CD4-positive, alpha-beta T cell (primary cell): ENCODE measurements at places on chromosomes 2 and 18. TPM values are rescaled to one million over a fixed set of nuclear protein-coding genes. Genes with fewer than 3 reads are reported as not detected.
A peak's percentile ranks its signal among the peaks of the same experiment; 100 is the strongest.

DNA sequence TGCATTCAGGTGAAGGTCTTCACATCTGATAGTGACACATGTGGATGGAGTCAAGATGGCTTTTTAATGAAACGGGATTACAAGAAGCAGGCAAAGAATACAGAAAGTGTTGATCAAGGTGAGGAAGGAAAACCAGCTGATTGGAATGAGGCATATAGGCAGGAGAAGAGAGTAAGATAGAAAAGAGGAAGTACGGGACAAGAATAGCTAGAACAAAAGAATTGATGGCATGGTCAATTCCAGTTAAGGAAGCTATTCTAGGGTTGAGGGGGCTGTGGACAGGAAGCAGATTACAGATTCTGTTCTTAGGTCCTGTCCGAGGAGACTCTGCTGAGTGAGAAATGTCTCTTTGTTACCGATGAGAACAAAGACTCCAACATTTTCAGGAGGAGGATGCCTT is 13.2 kb upstream of the NCK2 start:
- DNase-seq, result no peak
- no peak overlapping the region for H3K27ac ChIP-seq
- H3K4me3 ChIP-seq, result no peak overlapping the region
- no peaks in the 10 kb centered on the region for H3K36me3 ChIP-seq

DNA sequence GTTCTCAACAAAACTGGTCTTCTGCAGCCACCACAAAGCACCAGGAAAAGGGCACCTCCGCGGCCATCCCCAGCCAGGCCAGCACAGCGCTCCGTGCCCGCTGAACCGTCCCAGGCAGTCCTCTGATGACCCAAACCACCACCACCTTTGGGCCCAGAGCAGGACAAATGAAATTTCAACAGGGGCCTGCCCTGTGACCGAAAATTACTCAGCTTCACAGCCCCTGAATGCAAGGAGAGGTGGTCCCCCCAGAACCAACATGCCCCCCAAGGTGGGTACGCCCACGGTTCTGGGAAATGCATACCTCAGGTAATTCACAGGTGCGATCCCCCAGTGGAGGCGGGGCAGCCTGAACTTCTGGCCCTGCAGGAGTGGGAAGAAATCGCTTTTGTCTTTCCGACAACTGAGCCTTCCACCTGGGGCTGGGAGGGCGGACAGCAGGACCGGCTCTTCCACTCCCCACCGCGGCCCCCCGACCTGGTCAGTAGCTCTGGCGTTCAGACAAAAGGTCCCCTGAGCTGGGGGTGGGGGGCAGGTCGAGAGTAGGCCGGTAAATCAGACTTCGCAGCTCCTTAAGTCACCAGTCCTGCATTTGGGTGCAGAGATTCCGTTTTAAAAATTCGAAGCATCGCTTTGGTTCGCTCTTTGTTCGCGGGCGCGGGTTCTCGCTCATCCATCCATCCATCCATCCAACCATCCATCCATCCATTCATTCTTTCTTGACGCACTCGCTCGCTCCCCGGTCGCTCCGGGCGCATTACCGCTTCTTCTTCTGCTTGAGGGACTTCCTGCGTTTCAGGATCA is 1.4 kb downstream of the ARL4C start:
- peaks cover 17% of the 10 kb centered on the region for H3K36me3 ChIP-seq
- DNase-seq, result no peak
- H3K27me3 ChIP-seq, result no peaks in the 10 kb centered on the region
- peaks cover 38% of the 10 kb centered on the region for H3K4me1 ChIP-seq

- no peaks in the 10 kb centered on the region for H3K27me3 ChIP-seq
- DNase-seq, result no peak
- no peak overlapping the region for H3K27ac ChIP-seq
- no peaks in the 10 kb centered on the region for H3K36me3 ChIP-seq
- no peaks in the 10 kb centered on the region for H3K4me1 ChIP-seq
- H3K4me3 ChIP-seq, result no peak overlapping the region
Measured at GRCh38 chr18:7158216-7158615, 40.6 kb upstream of the LAMA1 start.

DNA sequence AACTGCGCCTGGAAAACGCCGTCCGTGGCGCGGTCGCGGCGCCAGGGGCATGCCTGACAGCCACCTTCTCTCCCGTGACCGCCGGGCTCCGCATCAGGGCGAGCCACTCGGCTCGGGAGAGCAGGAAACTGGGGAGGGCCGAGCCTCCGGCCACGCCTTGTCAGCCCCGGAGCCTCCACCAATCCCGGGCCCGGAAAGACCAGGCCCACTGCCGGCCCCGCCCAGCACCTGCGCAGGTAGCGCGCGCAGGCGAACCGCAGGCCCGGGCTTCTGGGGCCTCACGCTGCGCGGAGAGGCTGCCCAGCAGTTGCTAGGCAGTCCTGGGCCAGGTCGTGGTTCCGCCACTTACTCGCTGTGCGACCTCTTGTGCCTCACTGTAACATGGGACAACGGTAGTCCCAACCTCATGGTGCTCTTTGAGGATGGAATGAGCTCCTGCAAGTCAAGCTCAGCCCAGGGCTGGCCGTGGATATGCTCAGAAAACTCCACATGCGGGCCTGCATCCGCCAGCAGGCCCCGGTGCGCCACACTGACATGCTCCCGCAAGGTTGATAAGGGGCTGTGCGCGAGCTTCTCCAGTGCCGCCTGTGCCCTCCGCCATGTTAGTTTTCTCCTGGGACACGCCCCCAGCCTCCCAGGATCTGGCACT is 97.1 kb downstream of the INHBB start:
- H3K36me3 ChIP-seq, result no peaks in the 10 kb centered on the region
- H3K27me3 ChIP-seq, result peaks cover 47% of the 10 kb centered on the region
- peaks cover 11% of the 10 kb centered on the region for H3K4me1 ChIP-seq
- DNase-seq, result no peak
- H3K4me3 ChIP-seq, result peak overlapping the region; percentile 29

ARL4C gene
- 471 TPM for total RNA-seq

ZNF396 gene
- 0.25 TPM for total RNA-seq

GRCh38 chr18:59851784-59852399 is 47.9 kb upstream of the PMAIP1 start:
- DNase-seq, result no peak
- H3K4me3 ChIP-seq, result no peak overlapping the region
- H3K27me3 ChIP-seq, result no peaks in the 10 kb centered on the region
- H3K4me1 ChIP-seq, result peaks cover 5% of the 10 kb centered on the region

SH3RF3 gene
- 5.9 TPM for total RNA-seq

DNA sequence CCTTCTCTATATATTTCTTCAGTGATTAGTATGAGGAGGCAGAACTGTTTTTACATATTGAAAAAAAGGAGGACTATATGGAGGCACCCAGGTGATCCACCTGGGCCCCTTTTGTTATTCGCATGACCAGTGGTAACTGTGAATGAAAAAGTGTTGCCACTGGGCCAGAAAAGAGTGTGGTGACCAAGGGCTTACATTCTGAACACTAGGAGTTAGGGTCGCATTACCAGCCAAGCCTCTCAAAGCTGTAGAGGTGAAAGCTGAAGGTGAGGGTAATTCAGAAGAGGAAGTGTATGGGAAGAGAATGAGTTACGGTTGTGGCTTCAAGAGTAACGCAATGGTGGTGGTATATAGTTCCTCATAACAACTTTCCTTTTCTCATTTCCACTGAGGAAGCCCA is 487.6 kb downstream of the TMEM182 start:
- no peaks in the 10 kb centered on the region for H3K4me1 ChIP-seq
- H3K27me3 ChIP-seq, result no peaks in the 10 kb centered on the region
- no peak for DNase-seq
- no peak overlapping the region for H3K4me3 ChIP-seq

GRCh38 chr2:152657043-152657442 is 60.2 kb downstream of the PRPF40A start:
- H3K36me3 ChIP-seq, result peaks cover 84% of the 10 kb centered on the region
- no peak overlapping the region for H3K27ac ChIP-seq
- H3K4me3 ChIP-seq, result no peak overlapping the region
- no peaks in the 10 kb centered on the region for H3K27me3 ChIP-seq

SIX3 gene
- total RNA-seq, result not detected

GRCh38 chr2:501667-502066 is 175.5 kb downstream of the TMEM18 start:
- no peak overlapping the region for H3K4me3 ChIP-seq
- no peaks in the 10 kb centered on the region for H3K4me1 ChIP-seq
- no peaks in the 10 kb centered on the region for H3K36me3 ChIP-seq
- no peak overlapping the region for H3K27ac ChIP-seq

- H3K4me3 ChIP-seq, result no peak overlapping the region
- H3K36me3 ChIP-seq, result no peaks in the 10 kb centered on the region
- H3K4me1 ChIP-seq, result no peaks in the 10 kb centered on the region
- H3K27ac ChIP-seq, result no peak overlapping the region
Measured at GRCh38 chr2:226970362-226970761, 134.5 kb downstream of the RHBDD1 start.

GRCh38 chr18:33375829-33376228 is 64.7 kb downstream of the CCDC178 start:
- no peaks in the 10 kb centered on the region for H3K4me1 ChIP-seq
- no peak overlapping the region for H3K27ac ChIP-seq
- no peaks in the 10 kb centered on the region for H3K27me3 ChIP-seq
- no peak overlapping the region for H3K4me3 ChIP-seq

- DNase-seq, result no peak
- no peak overlapping the region for H3K27ac ChIP-seq
- no peaks in the 10 kb centered on the region for H3K27me3 ChIP-seq
- H3K36me3 ChIP-seq, result no peaks in the 10 kb centered on the region
Measured at GRCh38 chr2:226979004-226979403, 143.2 kb downstream of the RHBDD1 start.

DNA sequence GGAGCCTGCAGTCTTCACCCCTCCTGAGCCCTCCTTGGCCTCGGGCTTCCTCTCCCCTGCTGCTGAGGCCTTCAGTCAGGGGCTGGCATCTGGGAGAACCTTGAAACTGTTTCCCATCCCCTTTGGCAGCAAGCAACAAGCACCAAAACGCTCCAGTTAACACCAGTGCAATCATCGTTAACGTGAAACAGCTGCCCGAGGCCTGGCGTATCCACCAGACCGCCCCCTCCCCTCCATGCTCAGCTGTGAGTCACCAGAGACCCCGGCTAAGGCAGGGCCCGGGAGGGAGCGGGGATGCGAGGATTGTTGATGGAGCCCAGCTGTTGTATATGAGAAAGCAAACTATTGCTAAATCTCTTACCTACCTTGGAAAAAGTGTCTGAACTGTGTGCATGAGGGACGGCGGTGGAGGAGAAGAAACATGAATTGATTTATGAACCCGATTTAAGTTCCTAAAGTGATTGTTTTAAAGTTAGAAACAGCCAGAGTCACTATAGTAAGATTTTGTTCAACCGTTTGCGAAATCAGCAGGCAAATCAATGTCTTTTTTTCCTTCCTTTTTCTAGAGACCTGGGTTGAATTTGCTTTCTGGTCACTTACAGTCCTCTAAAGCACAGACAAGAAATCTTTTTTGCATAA is 5.2 kb downstream of the ZFP36L2 start:
- peaks cover 48% of the 10 kb centered on the region for H3K36me3 ChIP-seq
- H3K4me3 ChIP-seq, result peak overlapping the region; percentile 97
- H3K4me1 ChIP-seq, result peaks cover 54% of the 10 kb centered on the region
- peak overlapping the region; percentile 62 for H3K27ac ChIP-seq
- no peaks in the 10 kb centered on the region for H3K27me3 ChIP-seq

HOXD3 gene
- total RNA-seq, result not detected

DNA sequence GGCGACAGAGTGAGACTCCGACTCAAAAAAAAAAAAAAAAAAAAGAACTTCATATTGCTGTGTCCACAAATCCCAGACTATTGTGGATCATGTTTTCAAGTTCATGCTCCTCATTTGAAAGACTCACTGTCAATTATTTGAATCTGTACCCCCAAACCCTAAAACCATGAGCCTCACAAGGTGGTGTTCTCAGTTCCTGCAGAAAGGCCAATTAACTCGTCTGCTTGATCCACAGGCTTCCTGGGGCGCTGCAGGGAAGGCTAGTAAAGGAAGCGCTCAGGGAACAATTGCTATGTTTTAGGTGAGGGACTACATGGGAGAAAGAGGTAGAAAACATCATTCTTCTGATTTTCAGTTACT is 396.8 kb upstream of the NETO1 start:
- no peak for DNase-seq
- no peak overlapping the region for H3K4me3 ChIP-seq
- H3K27ac ChIP-seq, result no peak overlapping the region
- no peaks in the 10 kb centered on the region for H3K4me1 ChIP-seq

DNA sequence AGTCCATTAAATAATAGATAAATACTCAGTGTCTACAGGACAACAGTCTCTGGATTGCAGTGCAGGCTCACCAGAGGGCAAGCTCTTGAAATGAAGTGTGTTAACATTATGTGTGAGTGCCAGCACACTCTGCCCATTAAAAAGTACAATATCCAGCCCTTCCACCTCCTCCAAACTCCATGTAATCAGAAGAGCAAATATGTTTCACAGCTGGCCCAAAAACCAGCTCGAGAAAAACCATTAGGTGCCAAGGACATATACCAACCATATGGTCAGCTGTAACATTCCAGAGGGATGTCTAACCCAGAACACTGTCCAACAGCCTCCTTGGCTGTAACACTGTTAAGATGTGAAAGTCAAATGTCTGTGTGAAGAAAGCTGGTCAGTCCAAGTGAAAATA is 112.2 kb downstream of the ZNF385B start:
- H3K27ac ChIP-seq, result no peak overlapping the region
- H3K4me3 ChIP-seq, result no peak overlapping the region
- no peaks in the 10 kb centered on the region for H3K36me3 ChIP-seq
- no peaks in the 10 kb centered on the region for H3K4me1 ChIP-seq

- DNase-seq, result no peak
- no peak overlapping the region for H3K4me3 ChIP-seq
- H3K27ac ChIP-seq, result no peak overlapping the region
- H3K4me1 ChIP-seq, result no peaks in the 10 kb centered on the region
Measured at GRCh38 chr18:42067518-42067917, 112.5 kb downstream of the PIK3C3 start.

GRCh38 chr2:181660181-181660580 is 3.3 kb upstream of the CERKL start:
- no peaks in the 10 kb centered on the region for H3K36me3 ChIP-seq
- H3K4me1 ChIP-seq, result peaks cover 12% of the 10 kb centered on the region
- no peak for DNase-seq
- H3K4me3 ChIP-seq, result no peak overlapping the region
- peaks cover 27% of the 10 kb centered on the region for H3K27me3 ChIP-seq

- H3K4me3 ChIP-seq, result no peak overlapping the region
- H3K27ac ChIP-seq, result no peak overlapping the region
- H3K4me1 ChIP-seq, result no peaks in the 10 kb centered on the region
- no peak for DNase-seq
- H3K27me3 ChIP-seq, result no peaks in the 10 kb centered on the region
- no peaks in the 10 kb centered on the region for H3K36me3 ChIP-seq
Measured at GRCh38 chr18:48319801-48320638, 89.2 kb downstream of the ZBTB7C start.

SPATA3 gene
- total RNA-seq, result not detected

GRCh38 chr2:207385903-207386302 is 143.9 kb upstream of the CREB1 start:
- H3K27ac ChIP-seq, result no peak overlapping the region
- no peak overlapping the region for H3K4me3 ChIP-seq
- DNase-seq, result no peak
- H3K4me1 ChIP-seq, result no peaks in the 10 kb centered on the region
- H3K36me3 ChIP-seq, result no peaks in the 10 kb centered on the region
